Fibroblast of skin of scalp (primary cell): ENCODE measurements at places on chromosomes 7 and 10.

- no peak for DNase-seq
Observed at GRCh38 chr10:12583891-12584595, 234.7 kb downstream of the CAMK1D start.

GRCh38 chr7:74226633-74227032 lies 16.8 kb downstream of the LAT2 start:
- no peak for DNase-seq

DNA sequence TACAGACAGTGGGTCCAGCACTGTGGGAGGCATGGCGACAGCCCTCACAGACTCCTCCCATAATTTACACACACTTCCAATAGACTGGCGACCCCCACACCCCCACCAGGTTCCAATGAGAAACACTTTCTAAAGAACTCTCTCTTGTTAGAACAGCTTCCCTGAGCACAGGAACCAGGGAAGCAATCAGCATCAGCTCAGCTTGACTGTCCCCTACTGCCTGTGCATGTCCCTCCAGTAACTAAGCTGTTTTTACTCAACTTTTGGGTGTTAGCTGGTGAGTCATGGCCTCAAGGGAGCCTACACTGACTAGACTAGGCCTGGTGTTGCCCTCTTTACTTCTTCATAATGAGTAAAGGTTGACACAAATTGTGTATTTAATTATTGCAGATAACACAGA lies 32.6 kb upstream of the HERPUD2 start:
- DNase-seq, result peak; percentile 51

GRCh38 chr7:109763611-109764010 lies 1193.9 kb downstream of the DNAJB9 start:
- peak; percentile 7 for DNase-seq

- peak; percentile 35 for DNase-seq
Observed at GRCh38 chr7:80440883-80441282, 71.0 kb downstream of the GNAT3 start.

DNA sequence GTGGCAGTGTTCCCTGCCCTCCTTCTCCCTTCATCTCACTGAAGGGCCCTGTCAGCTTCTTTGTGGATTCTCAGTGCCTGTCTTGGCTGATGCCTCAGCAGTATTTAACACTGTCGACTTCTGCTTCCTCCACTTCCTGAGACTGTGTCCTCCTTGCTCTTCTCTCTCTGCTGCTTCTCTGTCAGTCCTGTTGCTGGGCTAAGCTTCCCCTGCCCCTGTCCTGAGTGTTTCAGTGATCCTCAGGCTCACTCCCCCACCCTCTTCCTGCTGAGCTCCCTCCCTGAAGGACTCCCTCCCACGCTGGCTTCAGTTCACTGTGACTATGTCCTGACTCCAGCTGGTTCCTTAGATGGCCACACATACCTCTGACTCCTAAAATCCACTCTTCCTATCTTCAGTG lies 64.9 kb downstream of the CREM start:
- DNase-seq, result no peak

- DNase-seq, result peak; percentile 13
Observed at GRCh38 chr7:155255621-155256020, 42.1 kb upstream of the INSIG1 start.

DNA sequence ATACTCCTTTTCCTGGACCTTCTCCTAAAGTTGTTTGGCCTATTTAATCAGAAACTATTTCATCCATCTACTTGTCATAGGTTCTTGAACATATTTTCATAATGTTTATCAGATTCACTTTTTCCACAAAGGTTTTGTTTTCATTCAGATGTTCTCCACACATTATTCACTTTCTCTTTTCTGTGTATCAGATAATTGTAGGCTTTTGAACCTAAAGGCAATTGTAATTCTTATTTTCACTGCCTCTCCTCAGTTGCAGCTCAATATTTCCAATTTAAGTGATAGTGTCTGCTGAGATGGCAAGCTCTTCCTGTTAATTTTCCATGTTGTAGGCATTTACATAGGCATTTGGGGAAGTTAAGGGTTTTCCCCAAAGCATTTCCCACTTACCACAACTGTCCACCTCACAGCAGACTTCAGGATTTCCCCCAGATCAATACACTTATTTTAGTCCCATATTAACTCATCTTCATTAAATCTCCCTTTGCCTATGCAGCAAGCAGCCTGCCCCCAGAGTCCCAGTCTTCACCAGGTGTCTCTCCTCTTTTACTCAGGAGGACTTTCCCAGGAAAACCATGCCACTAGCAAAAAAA lies 12.3 kb upstream of the IKZF1 start:
- DNase-seq, result no peak

DNA sequence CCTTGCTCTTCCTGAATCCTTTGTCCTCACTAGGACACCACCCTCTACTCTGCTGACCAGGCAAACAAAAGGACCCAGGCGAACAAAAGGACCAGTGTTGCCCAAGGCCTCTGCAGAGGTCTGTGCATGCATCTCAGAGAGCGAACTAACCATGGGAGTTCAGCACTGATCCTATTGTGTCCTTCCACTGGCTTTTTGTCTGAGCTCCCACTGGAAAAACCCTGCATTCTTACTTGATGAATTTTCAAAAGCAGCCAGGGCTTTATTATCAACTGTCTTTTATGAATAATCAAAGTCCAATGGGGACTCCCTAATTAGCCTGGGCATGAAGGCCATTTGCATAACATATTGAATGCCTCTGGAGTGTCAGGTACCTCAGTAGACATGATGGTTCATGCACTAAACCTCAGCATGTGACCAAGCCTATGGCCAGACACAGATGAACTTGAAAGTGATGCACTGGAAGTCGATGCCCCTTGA lies 140.6 kb downstream of the KCNMA1 start:
- no peak for DNase-seq

DNA sequence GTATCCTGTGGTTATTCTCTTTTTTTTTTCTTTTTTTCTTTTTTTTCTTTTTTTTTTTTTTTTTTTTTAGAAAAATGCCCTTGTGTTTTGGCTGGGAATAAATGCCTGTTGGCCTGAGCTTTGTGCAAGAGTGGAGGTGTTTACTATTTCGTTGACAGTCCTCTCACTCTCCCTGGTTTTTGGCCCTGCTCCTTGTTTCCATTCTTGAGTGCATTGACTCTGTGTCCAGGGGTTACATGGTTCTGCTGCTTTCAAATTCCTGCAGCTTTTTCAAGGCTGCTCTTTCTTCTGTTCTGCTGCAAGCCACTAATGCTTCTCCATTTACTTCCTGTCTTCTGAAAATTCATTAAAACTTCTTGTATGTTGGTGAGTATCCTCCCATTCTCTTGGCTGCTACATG lies 59.7 kb upstream of the TBX20 start:
- DNase-seq, result no peak

DNA sequence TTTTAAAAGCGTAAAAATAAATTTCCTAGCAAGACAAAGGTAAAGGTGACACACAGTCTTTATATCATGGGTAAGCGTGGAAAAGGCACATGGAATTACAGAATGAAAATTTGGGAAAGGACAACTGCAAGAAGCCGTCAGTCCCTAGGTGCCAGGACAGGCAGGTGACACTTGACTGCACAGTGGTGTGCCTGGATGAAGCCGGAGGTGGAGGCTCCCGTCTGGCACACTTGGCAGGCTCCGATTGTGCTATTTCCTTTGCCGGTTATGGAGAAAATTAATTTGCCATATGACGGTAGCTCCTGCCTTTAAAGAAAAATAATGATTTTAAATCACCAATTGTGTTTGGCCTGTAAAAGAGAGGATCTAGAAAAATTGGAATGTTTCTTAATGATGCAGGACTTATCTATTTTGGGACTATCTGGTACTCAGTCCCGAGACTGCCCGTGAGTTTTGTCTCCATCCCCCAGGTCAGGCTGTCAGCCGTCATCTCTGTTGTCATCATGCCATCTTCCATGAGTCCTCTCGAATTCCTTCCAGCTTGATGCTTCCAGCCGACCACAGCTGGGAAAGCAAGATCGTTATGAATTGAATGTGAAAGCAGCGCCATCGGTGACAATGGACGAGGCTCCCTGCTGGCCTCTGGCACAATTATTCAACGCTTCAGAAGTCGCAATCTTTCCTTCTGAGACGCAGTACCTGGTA lies 56.2 kb upstream of the MGMT start:
- DNase-seq, result no peak

GRCh38 chr7:27171637-27172314 lies 2.3 kb downstream of the HOXA10 start:
- no peak for DNase-seq

DNA sequence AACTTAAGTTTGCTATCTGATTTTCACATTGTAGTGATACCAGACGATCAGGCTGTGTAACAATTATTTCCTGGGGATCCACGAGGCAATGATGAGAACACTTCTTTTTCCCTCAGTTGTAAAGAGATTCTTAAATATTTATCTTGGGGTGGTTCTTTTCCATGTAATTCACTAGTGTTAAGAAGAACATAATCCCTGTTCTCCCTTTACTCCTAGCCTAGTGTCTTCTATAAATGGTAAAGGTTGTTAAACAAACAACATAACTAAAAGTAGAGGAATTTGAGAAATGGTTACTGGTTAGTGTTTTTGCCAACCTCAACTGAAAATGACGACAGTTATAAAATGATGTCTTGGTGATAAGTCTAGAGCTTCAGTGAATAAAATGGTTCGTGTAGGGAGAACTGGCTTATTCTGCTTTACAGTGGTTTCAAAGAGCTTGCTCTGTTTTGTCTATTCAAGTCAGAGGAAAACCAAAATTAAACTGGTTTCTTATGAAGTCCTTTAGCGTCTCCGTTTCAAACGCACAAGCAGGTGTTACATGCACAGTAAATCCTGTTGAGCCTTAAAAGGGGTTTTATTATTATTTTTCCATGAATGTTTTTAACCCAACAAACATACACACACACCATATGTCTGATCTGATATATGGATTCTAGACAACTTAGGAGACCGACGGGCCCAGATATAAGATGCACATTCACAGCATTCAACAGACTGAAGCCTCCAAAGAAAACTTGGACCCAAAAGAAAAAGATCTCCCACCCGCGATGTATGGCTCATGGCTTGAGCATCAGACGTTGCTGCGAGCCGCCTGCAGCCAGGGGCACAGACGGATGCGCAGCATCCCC lies 1.1 kb downstream of the TBX20 start:
- DNase-seq, result peak; percentile 7

DNA sequence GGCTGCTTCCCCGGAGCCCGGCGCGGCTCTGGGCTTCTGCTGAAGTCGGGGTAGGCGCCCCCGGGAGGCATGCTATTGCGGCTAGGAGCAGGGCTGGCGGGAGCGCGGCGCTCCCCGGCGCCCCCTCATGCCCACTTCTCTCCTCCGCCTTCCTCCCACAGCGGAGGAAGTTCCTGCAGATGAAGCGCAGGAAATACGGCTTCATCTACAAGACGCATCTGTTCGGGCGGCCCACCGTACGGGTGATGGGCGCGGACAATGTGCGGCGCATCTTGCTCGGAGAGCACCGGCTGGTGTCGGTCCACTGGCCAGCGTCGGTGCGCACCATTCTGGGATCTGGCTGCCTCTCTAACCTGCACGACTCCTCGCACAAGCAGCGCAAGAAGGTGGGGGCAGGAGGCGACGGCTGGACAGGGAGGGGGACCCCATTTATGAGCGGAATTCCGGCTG lies 479 bp downstream of the CYP26A1 start:
- DNase-seq, result no peak

- DNase-seq, result peak; percentile 9
Observed at GRCh38 chr10:130631142-130632096, 495.2 kb downstream of the GLRX3 start.

DNA sequence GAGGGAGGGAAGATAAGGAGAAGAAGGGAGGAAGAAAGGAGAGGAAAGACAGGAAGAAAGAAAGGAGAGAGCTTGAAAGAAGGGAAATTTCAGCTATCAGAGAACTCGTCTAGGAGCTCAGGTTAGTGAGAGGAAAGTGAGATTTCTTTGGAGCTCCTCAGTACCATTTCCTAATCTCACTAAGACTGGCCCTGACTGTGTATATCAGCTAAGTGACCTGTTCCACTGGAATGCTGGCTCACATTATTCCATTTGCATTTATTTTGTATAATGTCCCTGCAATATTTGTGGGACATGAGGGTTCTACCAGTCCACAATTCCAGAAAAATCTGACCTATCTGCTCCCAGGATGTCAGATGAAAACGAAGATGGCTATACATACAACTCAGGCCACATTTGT lies 114.7 kb upstream of the CELF2 start:
- DNase-seq, result no peak

GRCh38 chr7:18315241-18315640 lies 180.3 kb upstream of the HDAC9 start:
- DNase-seq, result no peak

GRCh38 chr7:1484569-1484968 lies 19.6 kb downstream of the INTS1 start:
- DNase-seq, result no peak

DNA sequence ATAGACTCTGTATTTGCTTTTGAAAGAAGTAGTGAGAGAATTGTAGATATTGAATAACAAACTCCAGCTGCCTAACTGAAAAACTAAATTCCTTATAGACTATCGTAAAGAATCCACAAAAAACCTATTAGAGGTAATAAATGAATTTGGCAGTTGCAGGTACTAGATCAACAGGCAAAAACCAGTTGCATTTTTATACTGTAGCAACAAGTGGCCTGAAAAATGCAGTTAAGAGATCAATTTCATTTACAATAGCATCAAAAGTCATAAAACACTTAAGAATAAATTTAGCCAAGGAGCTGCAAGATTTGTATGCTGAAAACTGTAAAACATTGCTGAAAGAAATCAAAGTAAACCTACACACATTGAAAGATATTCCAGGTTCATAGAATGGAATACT lies 70.3 kb downstream of the GALNT11 start:
- no peak for DNase-seq

- no peak for DNase-seq
Observed at GRCh38 chr10:108597657-108598319, 1325.5 kb downstream of the XPNPEP1 start.

DNA sequence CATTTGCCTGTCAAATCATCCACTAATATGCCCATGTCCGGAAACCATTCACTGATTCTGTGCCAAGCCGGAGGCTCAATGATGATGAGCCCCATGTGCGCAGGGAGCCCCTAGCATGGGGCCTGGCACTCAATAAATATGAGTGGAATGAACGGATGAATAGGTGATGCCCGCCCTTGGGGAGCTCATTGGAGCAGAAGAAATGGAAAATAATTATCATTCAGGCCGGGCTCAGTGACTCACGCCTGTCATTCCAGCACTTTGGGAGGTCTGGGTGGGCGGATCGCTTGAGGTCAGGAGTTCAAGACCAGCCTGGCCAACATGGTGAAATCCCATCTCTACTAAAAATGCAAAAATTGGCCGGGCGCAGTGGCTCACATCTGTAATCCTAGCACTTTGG lies 11.0 kb downstream of the RHBDD2 start:
- peak; percentile 57 for DNase-seq

- DNase-seq, result no peak
Observed at GRCh38 chr10:1133495-1134045, 77.4 kb downstream of the WDR37 start.

- DNase-seq, result no peak
Observed at GRCh38 chr10:128001363-128001745, 94.5 kb downstream of the PTPRE start.

GRCh38 chr10:120825878-120826769 lies 25.0 kb upstream of the WDR11 start:
- DNase-seq, result no peak

- DNase-seq, result no peak
Observed at GRCh38 chr7:2737771-2738540, 50.0 kb downstream of the AMZ1 start.

GRCh38 chr7:50356212-50356944 lies 51.9 kb downstream of the IKZF1 start:
- DNase-seq, result no peak
